GM20000 (cell line): ENCODE measurements at places on chromosomes 7 and 10.
A peak's percentile ranks its signal among the peaks of the same experiment; 100 is the strongest.

DNA sequence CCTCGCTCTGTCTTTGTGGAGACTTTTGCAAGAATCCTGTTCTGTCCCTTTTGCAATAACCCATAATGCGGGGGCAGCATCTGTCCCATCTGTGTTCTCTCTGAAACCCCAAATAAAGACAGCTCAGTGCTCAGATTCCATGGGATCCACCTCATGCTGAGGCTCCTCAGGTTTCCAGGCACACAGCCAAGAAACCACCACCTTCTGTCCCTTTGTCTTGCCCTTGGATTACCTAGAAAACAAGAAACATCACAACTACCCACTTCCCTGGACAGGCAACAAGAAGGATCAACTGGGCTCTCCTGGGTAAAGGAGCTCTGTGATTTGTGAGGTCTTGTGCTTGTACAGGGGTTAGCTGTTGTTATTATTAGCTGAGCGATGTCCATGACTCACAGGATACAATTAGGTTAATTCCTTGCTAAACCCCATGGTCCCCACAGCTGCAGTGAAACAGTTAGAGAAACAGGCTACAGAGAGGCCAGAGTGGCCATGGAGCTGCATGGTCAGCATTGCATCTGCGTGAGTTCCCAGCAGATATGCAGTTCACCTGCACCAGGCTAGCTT, 50.2 kb downstream of the CXCL12 start:
- DNase-seq, result no peak

DNA sequence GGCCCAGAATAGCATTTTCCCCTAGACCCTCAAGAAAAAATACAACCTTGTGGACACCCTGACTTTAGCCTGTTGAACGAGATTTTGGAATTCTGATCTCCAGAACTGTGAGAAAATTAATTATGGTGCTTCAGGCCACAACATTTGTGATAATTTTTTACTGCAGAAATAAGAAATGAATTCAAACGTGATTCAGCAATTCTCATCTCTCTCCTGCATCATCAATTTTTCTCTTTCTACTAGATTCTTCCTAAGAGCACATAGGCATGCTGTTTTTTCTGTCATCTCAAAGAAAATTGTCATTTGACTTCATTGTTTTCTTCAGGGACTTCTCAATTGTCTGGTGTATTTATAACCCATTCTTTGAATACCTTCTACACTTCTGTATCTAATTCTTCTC, 8.9 kb upstream of the AKR1C2 start:
- DNase-seq, result no peak

GRCh38 chr7:134176037-134176350, 48.9 kb downstream of the LRGUK start:
- DNase-seq, result no peak

DNA sequence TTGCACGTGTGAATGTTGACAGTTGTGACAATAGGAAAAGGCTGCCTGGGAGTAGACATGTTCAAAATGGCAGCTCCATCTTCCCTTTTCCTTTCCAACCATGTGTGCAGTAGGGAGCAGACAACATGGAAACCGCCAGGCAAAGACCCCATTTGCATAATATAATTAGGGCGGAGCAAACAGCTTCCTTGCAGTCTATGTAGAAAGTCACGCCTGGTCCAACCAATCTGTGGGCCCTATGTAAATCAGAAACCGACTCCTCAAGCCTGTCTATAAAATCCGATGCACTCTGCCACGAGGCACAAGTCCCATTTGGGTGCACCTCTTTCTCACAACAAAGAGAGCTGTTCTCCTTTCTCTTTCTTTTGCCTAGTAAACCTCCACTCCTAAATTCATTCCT, 19.6 kb downstream of the NEBL start:
- DNase-seq, result no peak

DNA sequence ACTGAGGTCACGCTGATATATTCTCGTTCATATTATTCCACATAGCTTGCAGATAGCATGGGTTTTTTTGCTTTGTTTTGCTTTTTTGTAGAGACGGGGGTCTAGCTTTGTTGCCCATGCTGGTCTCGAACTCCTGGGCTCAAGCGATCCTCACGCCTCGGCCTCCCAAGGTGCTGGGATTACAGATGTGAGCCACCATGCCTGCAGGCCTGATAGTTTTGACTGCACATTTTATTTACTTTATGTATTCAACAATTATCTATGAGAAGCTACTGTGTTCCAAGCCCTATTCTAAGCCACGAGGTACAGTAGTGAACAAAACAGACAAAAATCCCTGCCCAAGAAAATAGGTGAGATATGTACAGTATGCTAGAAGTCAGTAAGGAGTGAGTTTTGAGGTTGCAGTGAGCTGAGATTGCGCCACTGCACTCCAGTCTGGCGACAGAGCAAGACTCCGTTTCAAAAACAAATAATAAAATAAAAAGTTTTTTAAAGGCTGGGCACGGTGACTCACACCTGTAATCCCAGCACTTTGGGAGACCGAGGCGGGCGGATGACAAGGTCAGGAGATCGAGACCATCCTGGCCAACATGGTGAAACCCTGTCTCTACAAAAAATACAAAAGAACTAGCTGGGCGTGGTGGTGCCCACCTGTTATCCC, 1.3 kb upstream of the YWHAG start:
- DNase-seq, result no peak

- no peak for DNase-seq
Measured at GRCh38 chr10:541750-542371, 147.6 kb downstream of the DIP2C start.

- DNase-seq, result no peak
Measured at GRCh38 chr7:101328159-101328558, 6.5 kb upstream of the IFT22 start.

DNA sequence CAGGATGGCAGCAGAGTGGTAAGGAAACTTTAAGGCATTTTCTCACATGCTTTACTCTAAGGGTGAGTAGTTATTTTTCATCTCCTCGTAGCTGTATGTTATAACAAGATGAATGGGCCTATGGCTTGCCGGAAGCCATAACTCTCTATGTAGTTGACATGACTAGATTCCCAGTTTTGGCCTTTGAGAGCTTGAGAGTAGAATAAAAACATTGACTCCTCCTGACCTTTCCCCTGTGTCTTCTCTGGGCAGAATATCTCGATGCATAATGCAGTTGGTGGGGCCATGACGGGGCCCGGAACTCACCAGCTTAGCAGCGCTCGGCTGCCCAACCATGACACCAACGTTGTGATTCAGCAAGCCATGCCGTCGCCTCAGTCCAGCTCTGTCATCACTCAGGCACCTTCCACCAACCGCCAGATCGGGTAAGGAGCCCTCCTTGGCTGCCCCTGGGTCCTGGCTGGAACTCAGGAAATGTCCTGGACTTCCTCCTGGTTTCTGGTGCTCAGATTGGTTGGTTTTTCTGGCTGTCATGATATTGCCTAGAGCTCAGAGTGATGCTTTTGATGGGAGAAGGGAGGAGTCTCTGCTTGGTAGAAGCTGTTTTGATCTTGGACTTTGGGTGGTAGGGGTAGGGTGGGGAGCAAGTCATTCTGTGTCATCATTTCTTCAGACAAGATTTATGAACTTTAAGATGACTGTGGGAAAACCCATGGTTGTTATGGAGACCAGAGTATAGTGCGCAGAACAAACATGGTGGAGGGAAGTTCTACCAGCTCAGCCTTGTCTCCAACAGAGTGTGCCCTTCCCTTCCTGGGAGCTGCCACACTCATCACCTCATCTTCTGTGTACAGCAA, 158.0 kb downstream of the CREB5 start:
- DNase-seq, result peak; percentile 56

DNA sequence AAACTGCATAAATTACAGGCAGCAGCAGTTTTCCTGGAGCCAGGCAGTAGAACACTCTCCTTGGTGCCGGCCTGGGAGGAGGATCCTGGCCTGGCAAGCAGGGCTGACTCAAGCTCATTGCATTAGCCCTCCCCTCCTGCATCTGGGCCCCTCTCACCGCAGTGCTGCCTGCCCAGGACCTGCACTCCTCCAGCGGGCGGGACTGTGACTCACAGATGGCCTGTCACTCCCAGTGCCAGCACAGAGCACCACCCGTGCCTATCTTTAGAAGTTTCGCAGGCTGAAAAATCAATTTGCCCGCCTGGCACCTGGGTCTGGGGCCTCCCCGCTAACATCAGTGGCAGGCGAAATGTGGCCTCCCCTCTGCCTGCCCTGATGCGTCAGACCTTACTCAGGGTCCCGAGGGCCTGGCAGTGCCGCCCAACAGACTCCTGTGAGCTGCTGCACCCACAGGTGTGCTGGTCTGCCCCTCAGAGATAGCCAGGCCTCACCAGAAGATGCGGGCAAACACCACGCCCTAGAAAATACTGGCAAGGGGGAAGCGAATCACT, 123.8 kb downstream of the KCNMA1 start:
- no peak for DNase-seq

- DNase-seq, result no peak
Measured at GRCh38 chr7:31368620-31369019, 28.1 kb upstream of the NEUROD6 start.

GRCh38 chr7:4416396-4417056, 265.6 kb upstream of the FOXK1 start:
- no peak for DNase-seq

DNA sequence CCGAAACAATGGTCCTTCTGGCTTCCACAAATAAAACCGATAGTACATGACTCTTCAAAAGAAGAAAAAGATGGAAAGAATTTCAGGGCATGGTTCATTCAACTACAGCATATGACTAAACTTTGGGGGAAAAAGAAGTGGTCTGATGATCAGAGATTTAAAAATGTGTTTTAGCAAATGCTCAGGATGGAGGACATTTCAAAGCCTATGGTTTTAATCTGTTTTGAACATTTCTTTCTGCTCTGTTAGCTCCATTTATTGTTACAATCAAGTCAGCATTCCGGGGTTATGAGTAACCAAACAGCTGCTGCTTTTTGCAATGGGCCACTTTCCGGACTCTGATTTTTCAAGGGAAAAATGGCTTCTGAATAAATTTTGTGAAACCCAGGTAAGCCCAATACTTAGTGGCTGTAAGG, 142.4 kb downstream of the CUBN start:
- DNase-seq, result no peak

DNA sequence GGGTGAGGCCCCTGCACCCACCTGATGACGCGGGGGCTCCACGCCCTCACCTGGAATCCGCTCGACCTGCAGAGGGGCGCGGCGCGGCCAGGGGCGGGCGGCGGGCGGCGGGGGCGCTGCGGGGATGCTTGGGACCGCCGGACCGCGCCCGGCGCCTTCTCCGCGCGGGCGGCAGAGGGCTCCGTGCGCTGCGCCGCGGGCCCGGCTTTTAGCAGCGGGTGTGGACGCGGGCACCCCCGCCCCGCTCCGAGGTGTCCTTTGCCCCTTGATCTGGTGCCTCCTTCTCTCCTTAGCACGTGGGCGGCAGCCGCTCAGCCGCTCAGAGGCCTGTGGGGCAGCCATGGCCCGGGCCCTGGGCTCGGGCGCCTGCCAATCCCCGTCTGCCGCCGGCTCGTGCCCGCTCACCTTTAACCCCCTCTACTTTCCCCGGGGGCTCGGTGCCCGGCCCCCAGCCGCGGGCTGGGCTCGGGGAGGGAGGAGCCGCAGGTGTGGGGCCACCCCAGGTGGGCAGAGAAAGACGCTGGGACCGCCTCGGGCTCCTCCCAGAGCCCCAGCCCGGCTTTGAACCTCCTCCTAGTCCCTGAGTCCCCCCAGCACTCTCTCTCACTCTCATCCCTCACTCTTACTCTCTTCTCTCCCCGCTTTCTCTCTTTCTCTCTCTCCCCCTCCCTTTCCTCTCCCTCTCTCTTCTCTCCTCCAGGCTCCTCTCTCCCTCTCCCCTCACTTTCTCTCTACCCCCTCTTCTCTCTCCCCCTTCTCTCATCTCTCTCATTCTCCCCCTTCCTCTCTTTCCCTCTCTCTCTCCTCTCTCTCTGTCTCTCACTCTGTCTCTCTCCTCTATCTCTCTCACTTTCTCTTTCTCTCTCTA, 19.7 kb upstream of the VPS37D start:
- peak; percentile 63 for DNase-seq

DNA sequence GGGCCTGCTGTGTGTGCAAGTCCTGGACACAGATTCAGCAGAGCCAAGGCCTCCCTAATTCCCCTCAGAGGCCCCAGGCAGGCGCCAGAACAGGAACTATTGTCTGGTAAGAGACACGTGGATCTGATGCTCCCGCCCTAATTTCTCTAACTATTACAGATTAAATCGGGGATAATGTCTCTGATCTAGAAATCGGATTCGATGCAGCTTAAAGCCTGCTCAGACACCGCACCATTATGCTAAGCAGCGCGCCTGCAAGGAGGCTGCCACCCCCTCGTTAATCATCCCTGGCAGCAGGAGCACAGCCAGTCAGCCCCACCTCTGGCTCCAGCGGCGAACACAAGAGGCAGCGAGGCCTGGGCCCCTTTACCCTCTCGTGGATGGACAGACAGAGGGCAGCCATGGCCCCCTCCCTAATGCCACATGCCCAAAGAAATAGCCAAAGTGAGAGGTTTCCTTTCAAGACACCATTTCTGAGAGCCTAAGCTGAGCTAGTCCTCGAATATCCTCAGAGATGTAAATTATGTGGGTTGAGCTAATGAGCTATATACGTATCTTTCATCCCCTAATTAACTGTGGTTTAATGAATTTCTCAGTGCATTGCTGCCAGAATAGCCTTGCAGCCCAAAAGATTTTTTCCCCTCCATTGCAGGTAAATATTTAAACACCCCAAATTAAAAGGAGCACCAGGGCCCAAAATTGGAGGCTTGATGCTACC, 122.1 kb downstream of the GRID1 start:
- no peak for DNase-seq

DNA sequence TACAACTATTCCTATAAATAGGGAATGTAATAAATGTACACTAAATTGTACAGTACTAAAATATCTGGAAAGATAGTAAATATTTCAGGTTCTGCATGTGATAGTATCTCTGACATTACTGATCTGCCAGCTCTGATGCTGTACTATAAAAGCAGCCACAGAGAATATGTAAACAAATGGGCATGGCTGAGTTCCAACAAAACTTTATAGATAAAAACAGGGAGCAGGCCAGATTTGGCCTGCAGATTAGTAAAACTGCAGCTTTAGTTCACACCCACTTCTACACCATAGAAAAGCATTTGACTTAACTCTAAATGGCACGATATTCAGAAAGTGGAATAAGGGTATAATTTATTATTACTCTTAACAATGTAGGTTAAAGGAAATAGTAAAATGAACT, 18.8 kb upstream of the TLL2 start:
- DNase-seq, result no peak

DNA sequence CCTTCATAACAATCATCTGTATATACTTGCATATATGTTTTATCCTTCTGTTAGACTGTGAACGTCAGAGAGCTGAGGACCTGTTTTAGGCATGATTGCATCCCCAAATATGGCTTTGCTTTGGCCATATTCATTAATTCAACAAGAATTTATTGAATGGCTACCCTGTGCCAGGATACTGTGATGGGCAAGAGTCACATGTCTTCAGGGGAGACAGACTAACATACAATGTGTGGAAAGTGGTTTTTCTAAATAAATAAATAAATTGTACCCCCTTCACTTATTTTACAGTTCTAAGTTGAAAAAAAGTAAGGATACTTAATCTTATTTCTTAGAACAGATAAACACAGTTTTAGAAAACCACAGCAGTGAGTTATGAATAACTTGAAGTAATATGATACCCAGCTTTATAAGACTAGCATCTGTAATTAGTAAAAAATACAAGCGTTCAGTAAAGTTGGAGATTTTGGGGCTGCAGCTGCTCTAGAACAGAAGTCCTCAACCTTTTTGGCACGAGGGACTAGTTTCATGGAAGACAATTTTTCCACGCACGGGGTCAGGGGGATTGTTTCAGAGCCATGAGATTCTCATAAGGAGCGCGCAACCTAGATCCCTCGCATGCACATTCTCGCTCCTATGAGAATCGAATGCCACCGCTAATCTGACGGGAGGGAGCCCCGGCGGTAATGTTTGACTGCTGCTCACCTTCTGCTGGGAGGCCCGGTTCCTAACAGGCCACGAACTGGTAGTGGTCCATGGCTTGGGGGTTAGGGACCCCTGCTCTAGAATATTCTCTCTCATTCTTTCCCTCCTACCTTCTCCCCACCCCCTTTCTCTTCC, 89.4 kb upstream of the MTPN start:
- no peak for DNase-seq
